NCI-H526 treated with DMSO at 0.1 percent for 48 hours (cell line): ENCODE measurements at places on chromosomes 1 and 21.

- DNase-seq = no peak
Observed at GRCh38 chr1:116737855-116738321, 16.3 kb upstream of the CD2 start.

- DNase-seq = no peak
Observed at GRCh38 chr1:107972391-107973180, 7.6 kb upstream of the VAV3 start.

- DNase-seq = no peak
Observed at GRCh38 chr1:41364442-41365319, 3.4 kb downstream of the FOXO6 start.

DNA sequence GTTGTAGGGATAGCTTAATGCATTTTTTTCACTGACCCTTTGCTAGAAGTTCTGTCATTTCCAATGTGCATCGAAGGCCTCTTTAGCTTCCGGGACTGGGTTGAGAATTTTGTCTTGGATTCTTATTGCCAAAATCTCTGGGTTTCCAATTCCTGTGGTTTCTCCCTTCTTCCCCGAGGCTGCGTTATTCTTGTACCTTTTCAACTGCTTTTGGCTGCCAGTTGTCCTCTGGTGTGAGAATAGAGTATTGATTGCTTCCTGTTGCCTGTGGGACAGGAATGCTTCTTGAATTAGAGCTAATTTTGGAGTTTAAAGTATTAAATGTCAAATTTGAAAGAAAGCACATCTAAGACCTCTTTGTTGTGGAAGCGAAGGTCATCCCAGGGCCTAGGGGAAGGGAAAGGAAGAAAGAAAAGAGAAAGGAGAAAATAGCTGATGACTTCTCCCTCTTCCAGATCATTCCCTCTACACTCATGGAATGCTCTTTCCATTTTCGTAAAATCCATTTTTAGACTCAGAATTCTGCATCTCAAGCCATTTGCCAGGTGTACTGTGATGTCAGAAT is 21.1 kb downstream of the HUNK start:
- DNase-seq = no peak

GRCh38 chr1:31182352-31182751 is 57.3 kb downstream of the NKAIN1 start:
- DNase-seq = peak; percentile 83

DNA sequence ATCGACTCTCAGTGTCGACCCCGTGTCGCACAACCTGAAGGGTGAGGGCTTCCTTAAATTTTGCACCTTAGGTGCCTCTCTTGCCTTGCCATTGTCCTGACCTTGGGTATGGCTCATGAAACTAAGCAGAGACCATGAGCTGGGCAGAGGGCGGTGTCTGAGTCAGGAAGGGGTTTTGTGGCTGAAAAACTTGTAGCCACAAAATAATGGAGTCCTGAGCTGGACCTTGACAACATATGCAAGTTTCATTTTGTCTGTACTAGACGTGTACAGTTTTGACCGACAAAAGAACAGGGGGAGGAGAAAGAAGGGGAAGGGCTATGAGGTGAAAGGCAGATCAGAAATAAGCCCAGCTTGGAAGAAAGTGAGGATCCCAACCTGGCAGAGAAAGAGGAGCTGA is 8.3 kb upstream of the RUNX1 start:
- DNase-seq = no peak

- DNase-seq = no peak
Observed at GRCh38 chr1:40754201-40754600, 29.4 kb upstream of the KCNQ4 start.

DNA sequence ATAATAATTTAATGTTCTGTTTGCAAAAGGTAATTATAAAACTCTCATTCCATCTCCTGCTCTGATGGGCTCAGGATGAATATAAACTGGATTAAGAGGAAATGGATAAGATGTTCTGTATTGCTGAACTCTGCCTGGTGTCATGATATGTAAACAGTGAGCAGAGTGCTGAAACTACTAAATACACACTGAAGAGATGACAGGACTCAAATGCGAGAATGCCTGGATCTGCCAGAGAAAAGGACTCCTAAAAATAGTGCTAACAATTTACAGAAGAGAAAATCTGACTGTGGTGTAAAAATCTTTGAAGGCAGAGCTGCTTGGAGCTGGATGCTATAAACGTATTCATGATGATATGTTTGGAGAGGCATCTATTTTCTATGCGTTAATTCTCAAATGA is 303.2 kb downstream of the RWDD3 start:
- DNase-seq = no peak

DNA sequence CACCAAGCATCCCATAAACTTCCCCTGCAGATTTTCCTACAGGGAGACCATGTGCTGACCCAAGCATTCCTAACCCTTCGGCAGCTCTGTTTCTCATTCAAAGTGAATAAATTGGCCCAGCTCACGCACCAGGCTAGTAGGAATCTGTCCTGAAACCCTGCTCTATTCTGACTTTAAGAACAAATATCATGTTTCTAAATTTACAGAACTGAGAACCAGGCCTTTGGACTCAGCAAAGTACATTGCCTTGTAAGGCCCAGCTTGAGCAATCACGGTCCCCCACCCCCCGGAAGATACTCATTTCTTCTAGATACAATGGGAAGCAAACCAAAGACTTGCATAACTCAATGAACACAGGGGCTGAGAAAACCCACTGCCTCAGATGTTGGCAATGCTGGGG is 160.1 kb upstream of the NFIA start:
- DNase-seq = no peak

- no peak for DNase-seq
Observed at GRCh38 chr1:189405419-189405818, 1072.2 kb downstream of the BRINP3 start.

DNA sequence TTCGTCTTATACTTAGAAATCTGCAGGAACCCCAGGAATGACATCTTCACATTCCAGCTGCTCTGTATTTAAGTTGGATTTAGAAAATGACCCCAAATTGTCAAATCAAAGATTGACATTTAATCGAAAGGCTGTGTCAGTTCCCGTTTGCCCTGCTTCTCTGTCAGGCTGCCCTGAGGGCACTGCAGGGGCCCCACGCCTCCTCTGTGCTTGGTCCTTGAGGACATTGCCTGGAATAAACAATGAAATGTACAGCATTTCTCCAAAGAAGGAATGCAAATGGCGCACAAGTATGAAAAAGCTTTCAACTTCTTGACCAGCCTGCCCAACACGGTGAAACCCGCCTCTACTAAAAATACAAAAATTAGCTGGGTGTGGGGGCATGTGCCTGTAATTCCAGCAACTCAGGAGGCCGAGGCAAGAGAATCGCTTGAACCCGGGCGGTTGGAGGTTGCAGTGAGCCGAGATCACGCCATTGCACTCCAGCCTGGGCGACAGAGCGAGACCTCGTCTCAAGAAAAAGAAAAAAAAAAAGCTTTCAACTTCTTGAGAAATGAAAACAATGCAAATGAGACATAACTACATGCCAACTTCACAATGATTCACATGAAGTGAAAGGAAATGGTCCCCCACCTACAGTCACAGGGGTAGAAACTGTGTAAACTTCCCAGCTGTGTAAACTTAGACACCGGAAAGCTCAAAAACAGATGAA is 3.0 kb downstream of the TMPRSS3 start:
- DNase-seq = no peak

- no peak for DNase-seq
Observed at GRCh38 chr1:194194724-194195123, 1008.3 kb upstream of the B3GALT2 start.

- no peak for DNase-seq
Observed at GRCh38 chr1:183179033-183179432, 7.0 kb upstream of the LAMC2 start.

DNA sequence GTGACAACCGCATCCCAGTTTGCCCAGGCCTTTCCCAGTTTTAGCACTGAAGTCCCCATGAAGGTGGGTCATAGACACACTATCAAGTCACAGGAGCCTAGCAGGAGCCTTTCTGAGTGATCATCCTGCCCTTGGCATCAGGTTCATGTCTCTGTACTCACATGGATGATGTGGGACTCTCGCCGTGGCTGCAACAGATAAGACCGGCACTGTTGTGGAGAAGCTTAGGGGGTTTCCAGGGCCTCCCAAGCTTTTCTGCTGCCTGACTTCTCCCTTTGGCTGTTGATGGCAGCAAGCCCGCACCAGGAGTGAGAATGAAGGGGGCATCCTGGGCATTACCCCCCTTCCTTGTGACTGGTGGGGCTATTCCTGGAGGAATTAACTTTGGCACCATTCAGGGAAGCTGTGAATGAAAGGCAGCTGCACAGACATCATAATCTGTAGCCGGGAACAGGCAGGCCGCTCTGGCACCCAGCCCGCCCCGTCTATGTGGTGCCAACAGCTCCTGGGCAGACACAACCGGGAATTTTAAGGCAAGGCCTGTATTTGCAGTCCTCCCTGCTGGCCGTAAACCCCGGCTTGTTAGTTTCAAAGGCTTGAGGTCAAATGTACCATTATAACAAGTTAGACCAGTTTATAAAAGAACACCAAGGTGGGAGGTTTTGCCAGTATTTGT is 148.6 kb downstream of the HUNK start:
- DNase-seq = no peak

GRCh38 chr1:26585471-26585870 is 55.9 kb downstream of the RPS6KA1 start:
- DNase-seq = no peak

GRCh38 chr21:41366522-41367151 is 4.8 kb downstream of the MX2 start:
- no peak for DNase-seq

- peak; percentile 0 for DNase-seq
Observed at GRCh38 chr1:221664253-221664652, 77.6 kb downstream of the DUSP10 start.

- no peak for DNase-seq
Observed at GRCh38 chr1:113271039-113271438, 119.3 kb upstream of the MAGI3 start.

- no peak for DNase-seq
Observed at GRCh38 chr1:97849345-97850340, 71.2 kb downstream of the DPYD start.

DNA sequence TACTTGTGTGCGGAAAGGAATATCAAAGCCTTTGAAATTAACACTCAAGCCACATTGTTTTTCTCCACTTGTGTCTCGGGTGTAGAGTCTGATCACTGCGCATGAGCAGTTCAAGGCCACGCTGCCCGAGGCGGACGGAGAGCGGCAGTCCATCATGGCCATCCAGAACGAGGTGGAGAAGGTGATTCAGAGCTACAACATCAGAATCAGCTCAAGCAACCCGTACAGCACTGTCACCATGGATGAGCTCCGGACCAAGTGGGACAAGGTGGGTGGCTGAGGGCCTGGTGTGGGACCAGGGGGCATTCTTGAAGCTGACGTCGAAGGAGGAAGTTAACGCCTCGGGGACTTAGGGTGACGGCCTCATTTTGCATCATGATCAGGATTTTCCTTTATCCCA is 43.7 kb upstream of the MTR start:
- no peak for DNase-seq

DNA sequence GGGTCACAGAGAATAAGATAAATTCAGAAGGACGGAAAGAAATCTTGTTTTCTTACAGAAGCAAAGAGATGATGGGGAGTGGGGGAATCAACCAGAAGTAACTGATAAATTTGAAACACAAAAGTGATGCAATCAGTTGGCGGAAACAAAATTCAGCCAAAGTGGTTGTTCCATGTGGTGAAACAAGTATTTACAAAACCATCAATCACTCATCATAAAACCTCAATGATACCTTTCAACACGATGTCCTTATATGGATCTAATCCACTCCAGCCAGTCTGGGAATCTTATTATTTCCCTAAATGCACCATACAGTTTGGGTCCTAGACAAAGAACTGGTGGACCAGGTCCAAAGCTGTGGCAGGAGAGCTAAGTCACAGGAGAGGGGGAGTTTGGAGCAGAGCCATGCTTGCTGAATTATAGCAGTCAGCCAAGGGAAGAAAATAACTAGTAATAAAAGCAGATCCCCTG is 303.8 kb upstream of the LRRC7 start:
- DNase-seq = no peak

- DNase-seq = no peak
Observed at GRCh38 chr21:41458121-41458520, 32.1 kb downstream of the MX1 start.

DNA sequence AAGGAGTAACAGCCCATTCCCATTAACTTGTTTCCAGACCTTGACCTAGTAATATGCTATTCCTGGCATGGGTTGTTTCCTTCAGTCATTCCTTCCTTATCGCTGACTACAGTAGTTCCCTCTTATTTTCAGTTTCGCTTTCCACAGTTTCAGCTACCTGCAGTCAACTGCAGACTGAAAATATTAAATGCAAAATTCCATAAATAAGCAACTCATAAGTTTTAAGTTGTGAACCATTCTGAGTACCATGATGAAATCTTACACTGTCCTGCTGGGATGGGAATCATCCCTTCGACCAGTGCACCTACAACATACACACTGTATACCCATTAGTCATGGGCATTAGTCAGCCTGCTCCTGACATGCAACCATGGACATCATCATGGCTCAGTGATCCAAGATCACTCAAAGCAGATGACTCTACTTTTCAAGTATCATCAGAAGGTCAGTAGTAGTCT is 66.7 kb downstream of the CCDC30 start:
- no peak for DNase-seq

GRCh38 chr1:95467036-95467435 is 233.0 kb downstream of the RWDD3 start:
- DNase-seq = no peak

GRCh38 chr1:25876693-25877077 is 1.2 kb upstream of the PAQR7 start:
- DNase-seq = no peak

- DNase-seq = no peak
Observed at GRCh38 chr1:179026813-179027669, 1.3 kb downstream of the FAM20B start.

GRCh38 chr1:228860911-228861831 is 125.9 kb downstream of the RHOU start:
- no peak for DNase-seq

DNA sequence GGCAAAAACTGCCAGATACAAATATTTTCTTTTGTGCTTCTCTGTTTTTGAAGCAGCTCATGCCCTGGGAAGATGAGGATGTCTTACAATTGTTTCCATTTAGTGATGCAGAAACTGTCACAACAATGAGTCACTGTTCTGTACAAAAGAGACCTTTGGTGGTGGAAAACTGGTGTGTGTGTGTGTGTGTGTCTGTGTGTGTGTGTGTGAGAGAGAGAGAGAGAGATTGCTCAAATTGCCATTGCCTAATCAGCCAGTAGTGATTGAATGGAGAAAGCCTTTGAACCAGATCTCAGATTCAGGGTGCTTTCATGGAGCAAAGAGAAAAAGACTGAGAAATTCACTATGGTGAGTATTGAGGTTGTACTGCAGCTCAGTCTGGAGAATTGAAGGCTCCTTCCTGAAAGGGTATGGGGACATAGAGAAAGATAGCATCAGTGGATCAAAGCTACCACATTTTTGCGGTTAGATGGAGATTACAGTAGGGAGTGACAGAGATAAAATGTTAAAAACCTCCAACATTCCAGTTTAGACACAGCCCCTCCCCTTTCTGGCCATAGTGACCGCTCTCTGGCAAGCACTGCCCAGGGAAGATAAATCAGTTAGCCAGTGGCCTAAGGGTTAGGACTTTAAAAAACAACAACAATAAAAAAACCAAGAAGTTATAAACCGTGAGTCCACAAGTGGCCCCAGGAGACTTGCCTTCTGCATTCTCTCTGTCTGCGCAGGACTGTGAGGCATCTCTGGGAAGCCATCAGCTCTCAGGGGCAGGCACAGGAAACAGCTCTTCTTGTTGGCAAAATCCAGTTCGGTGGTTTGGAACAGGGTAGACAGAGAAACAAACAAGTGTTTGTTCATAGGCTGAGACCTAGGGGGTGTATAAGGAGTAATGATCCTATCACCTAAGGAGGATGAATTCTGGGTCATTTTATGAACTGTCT is 406.5 kb downstream of the DUSP10 start:
- DNase-seq = no peak
